SK-MEL-5 (cell line): ENCODE measurements at places on chromosomes 1 and 21. TPM values are rescaled to one million over a fixed set of nuclear protein-coding genes. Genes with fewer than 3 reads are reported as not detected.

LCE6A gene
- total RNA-seq, result not detected in 2 replicates

ADORA3 gene
- total RNA-seq, result not detected in 2 replicates

OR2T35 gene
- total RNA-seq, result not detected in 2 replicates

LRRIQ3 gene
- total RNA-seq, result 0.55 and 0.59 TPM in 2 replicates

RGS1 gene
- 0.16 and 0.29 TPM in 2 replicates for total RNA-seq

PGBD5 gene
- total RNA-seq, result 0.61 and 0.80 TPM in 2 replicates

MYOG gene
- total RNA-seq, result not detected in 2 replicates

SLC25A33 gene
- total RNA-seq, result 15.4 and 15.7 TPM in 2 replicates

SLC16A4 gene
- total RNA-seq, result 93.4 and 93.8 TPM in 2 replicates

SLC30A1 gene
- total RNA-seq, result 28.2 and 28.8 TPM in 2 replicates

FAM72D gene
- total RNA-seq, result 5.8 TPM in 2 replicates

DCDC2B gene
- total RNA-seq, result not detected in 2 replicates

GBP6 gene
- total RNA-seq, result 0.08 and 0.18 TPM in 2 replicates

CA14 gene
- total RNA-seq, result 53.6 and 54.4 TPM in 2 replicates

KRTAP10-7 gene
- not detected in 2 replicates for total RNA-seq

VWA5B1 gene
- not detected in 2 replicates for total RNA-seq

CTH gene
- 9.5 and 10.6 TPM in 2 replicates for total RNA-seq

MTARC2 gene
- 1.2 TPM in 2 replicates for total RNA-seq

GOLPH3L gene
- 6.6 and 7.7 TPM in 2 replicates for total RNA-seq

DHRS3 gene
- total RNA-seq, result not detected in 2 replicates

ELF3 gene
- total RNA-seq, result 0.13 TPM in 1 of 2 replicates, not detected in the other

FCRL1 gene
- total RNA-seq, result not detected in 2 replicates

AK5 gene
- total RNA-seq, result 0.11 and 0.51 TPM in 2 replicates

TSPEAR gene
- total RNA-seq, result not detected in 2 replicates

WDR64 gene
- not detected in 2 replicates for total RNA-seq

RER1 gene
- 178 and 181 TPM in 2 replicates for total RNA-seq

TUFT1 gene
- total RNA-seq, result 4.2 and 7.1 TPM in 2 replicates

AMY1A gene
- not detected in 2 replicates for total RNA-seq

RIPPLY3 gene
- total RNA-seq, result not detected in 2 replicates

FRRS1 gene
- total RNA-seq, result 7.6 and 8.9 TPM in 2 replicates

AIM2 gene
- total RNA-seq, result 2.9 and 3.1 TPM in 2 replicates

WRAP73 gene
- total RNA-seq, result 25.5 and 27.5 TPM in 2 replicates

CDKN2C gene
- 5.4 TPM in 2 replicates for total RNA-seq

PADI3 gene
- total RNA-seq, result 0.19 and 0.21 TPM in 2 replicates
